Body of pancreas (tissue), 4 donors: ENCODE measurements at places on chromosomes 1 and 21.

DNA sequence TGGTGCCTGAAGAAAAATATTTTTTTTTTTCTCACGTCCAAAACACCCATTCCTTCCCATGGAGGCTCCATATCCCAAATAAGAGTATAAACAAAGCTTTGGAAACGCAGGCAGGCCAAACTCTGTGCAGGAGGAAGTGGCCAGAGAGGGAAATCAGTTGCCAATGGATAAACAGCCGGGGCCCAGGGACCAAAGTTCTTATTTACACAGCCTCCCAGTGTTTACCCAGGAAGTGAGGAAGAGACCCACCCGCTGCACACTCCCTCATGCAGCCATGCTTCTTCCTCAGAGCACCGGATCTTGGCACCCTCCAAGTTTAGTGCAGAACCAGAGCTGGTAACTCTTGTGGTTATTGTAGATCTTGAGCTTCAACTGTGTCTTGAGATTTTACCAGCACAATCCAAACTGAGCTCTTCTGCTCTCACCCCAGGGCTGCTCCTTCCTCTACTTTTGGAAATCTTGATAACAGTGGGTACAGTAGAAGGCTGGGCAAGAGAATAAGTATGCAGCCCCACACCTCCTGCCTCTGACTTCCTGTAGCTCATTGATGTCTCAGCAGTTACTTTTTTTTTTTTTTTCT is 14.2 kb downstream of the MARCKSL1 start:
- H3K4me1 ChIP-seq, result peaks cover 23% of the 10 kb centered on the region
- no peaks in the 10 kb centered on the region for H3K27me3 ChIP-seq
- peak overlapping the region; percentile 73 for H3K27ac ChIP-seq
- no peaks in the 10 kb centered on the region for H3K36me3 ChIP-seq
- peak; percentile 86 for DNase-seq
- no peak overlapping the region for H3K4me3 ChIP-seq

DNA sequence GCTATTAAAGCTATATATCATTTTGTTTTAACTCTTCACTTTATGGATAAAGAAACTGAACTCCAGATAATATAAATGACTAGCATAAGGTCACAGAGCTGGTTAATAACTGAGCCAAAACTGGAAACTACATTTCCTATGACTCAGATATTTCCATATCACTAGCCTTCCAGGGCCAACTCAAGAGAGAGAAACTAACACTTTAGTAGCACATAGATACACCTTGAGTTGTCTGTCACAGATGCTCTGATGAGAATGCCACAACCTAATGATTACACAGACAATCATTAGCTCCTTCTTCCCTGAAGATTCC is 40.7 kb downstream of the NME7 start:
- H3K4me3 ChIP-seq, result no peak overlapping the region
- no peak for DNase-seq
- H3K36me3 ChIP-seq, result no peaks in the 10 kb centered on the region
- H3K27ac ChIP-seq, result no peak overlapping the region
- H3K4me1 ChIP-seq, result peaks cover 4% of the 10 kb centered on the region

DNA sequence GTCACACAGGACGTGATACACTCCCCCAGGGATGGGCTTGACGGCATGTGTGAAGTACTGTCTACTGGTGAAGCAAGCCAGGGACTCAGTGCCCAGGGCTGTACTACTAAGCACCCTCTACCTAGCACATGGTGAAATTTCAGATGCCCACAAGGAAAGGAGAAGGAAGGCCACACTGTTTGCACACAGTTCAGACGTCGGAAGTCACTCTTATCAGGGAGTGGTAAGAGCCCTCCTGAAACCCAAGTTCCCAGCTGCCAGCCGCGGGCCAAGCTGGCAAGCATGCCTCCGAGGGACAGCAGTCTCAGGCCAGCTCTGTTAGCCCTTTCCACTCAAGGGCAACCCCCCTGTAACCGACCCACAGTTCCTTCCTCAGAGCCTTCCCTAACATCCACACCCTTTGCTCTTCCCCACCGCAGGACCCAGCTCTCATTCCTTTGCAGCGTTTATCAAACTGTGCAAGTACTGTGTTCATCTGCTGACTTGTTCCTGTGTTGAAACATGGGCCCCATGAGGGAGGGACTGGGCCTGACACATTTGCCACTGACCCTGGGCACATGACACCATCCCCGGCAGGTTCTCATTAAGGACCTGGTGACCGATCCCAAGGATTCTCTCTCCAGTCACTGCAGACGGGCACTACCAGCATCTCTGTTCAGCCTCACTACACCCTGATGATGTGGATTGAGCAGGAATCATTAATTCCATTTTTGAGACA is 58.5 kb downstream of the SLC66A1 start:
- H3K27ac ChIP-seq, result no peak overlapping the region
- H3K36me3 ChIP-seq, result no peaks in the 10 kb centered on the region
- no peaks in the 10 kb centered on the region for H3K4me1 ChIP-seq
- no peak for DNase-seq

GRCh38 chr1:21027805-21028204 is 148.9 kb downstream of the EIF4G3 start:
- no peak for DNase-seq
- no peaks in the 10 kb centered on the region for H3K27me3 ChIP-seq
- no peak overlapping the region for H3K27ac ChIP-seq
- peaks cover 8% of the 10 kb centered on the region for H3K4me1 ChIP-seq
- no peaks in the 10 kb centered on the region for H3K36me3 ChIP-seq
- H3K4me3 ChIP-seq, result no peak overlapping the region

GRCh38 chr1:172443666-172444453 is at the start of gene PIGC:
Gene PIGC (minus strand): TSS chr1:172444069. CDS start chr1:172442622, 1,447 bp downstream.
- peaks cover 22% of the 10 kb centered on the region for H3K4me1 ChIP-seq
- H3K4me3 ChIP-seq, result peak within 1 kb of the TSS; percentile 60
- H3K27me3 ChIP-seq, result no peaks in the 10 kb centered on the region
- H3K36me3 ChIP-seq, result no peaks in the 10 kb centered on the region
- DNase-seq, result peak; percentile 91

DNA sequence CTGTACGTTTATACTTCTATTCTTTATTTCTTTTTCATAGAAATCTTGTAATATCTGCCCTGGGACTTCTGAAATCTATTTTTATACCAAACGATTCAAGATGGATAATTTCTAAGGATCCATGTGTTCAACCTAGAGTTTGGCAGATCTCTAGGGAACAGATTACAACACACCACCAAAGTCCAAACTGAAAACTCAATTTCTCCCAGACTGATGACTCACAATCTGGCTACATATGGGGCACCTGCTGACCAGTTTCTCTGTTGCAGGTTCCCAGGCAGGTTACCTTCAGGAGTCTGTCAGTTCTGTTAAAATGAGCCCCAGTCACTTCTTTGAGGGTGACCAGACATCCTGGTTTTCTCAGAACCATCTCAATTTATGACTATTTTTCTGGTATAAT is 439.4 kb downstream of the GPATCH2 start:
- no peaks in the 10 kb centered on the region for H3K4me1 ChIP-seq
- no peak for DNase-seq
- no peak overlapping the region for H3K27ac ChIP-seq
- no peaks in the 10 kb centered on the region for H3K36me3 ChIP-seq

DNA sequence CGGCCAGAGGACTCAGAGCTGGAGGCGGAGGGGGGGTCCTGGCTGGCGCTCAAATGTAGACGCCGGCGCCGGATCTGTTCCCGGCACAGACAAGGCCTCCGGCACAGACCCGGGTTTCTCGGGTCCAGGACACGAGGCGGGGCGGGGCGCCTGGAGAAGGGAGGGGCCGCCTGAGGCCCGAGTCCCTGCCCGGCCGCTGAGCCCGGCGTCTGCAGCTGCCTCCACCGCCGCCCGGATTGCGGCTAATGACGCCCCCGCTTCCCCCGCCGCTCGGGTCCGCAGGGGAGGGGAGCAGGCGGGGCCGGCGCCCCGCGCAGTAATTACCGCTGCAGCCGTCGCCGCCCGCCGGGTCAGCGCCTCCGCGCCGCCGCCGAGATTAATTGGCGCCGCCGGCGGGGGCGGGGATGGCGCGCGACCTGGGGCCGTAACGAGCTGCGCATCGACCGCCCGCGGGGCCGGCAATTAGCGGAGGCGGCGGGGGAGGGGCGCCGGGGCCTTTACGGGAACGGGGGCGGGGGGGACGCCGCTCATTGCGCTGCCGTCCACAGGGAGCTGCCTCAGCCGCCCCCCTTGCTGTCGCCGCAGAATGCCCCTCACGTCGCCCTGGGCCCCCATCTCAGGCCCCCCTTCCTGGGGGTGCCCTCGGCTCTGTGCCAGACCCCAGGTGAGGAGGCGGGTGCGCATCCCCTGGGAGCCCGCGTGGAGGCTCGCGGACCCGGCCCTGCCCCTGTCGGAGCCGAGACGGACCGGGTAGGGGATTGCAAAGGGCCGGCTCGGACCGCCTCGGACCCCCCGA is 17.3 kb downstream of the NOC2L start:
- H3K4me1 ChIP-seq, result peaks cover 39% of the 10 kb centered on the region
- H3K4me3 ChIP-seq, result no peak overlapping the region
- H3K27me3 ChIP-seq, result peaks cover 26% of the 10 kb centered on the region

GRCh38 chr21:31548688-31549087 is 110.8 kb upstream of the SOD1 start:
- no peaks in the 10 kb centered on the region for H3K36me3 ChIP-seq
- no peaks in the 10 kb centered on the region for H3K4me1 ChIP-seq
- H3K27ac ChIP-seq, result no peak overlapping the region
- DNase-seq, result no peak
- H3K27me3 ChIP-seq, result no peaks in the 10 kb centered on the region

GRCh38 chr1:118859999-118860398 is 128.1 kb downstream of the TBX15 start:
- no peak for DNase-seq
- H3K27me3 ChIP-seq, result no peaks in the 10 kb centered on the region
- no peak overlapping the region for H3K4me3 ChIP-seq
- H3K27ac ChIP-seq, result no peak overlapping the region
- no peaks in the 10 kb centered on the region for H3K36me3 ChIP-seq

GRCh38 chr21:24716281-24716918 is 890.9 kb downstream of the MRPL39 start:
- no peaks in the 10 kb centered on the region for H3K36me3 ChIP-seq
- no peak for DNase-seq
- no peak overlapping the region for H3K4me3 ChIP-seq
- H3K27ac ChIP-seq, result no peak overlapping the region
- H3K27me3 ChIP-seq, result no peaks in the 10 kb centered on the region

- H3K27ac ChIP-seq, result no peak overlapping the region
- H3K4me3 ChIP-seq, result no peak overlapping the region
- no peaks in the 10 kb centered on the region for H3K36me3 ChIP-seq
- peaks cover 27% of the 10 kb centered on the region for H3K27me3 ChIP-seq
- DNase-seq, result no peak
- H3K4me1 ChIP-seq, result peaks cover 38% of the 10 kb centered on the region
Measured at GRCh38 chr1:1351511-1352427, 2.6 kb upstream of the DVL1 start.

DNA sequence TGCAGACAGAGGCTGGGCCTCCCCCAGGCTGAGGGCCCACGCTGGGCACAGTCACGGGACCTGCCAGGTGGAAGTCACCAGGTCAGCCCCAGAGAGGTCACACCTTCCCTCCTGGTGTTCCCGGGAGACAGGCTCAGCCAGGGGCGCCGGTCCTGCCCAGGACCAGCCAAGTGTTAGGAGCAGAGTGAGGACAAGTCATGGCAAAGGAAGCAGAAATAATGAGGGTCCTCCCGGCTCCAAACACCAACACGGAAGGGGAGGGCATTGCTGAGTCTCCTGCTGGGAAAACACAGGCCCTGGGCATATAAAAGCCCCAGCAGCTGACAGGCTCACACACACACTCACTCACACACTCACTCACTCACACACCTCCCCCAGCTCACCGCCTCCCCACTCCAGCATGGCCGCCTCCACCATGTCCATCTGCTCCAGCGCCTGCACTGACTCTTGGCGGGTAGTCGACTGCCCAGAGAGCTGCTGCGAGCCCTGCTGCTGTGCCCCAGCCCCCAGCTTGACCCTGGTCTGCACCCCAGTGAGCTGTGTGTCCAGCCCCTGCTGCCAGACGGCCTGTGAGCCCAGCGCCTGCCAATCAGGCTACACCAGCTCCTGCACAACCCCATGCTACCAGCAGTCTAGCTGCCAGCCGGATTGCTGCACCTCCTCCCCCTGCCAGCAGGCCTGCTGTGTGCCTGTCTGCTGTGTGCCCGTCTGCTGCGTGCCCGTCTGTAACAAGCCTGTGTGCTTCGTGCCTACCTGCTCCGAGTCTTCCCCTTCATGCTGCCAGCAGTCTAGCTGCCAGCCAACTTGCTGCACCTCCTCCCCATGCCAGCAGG is at the start of gene KRTAP10-10:
Gene KRTAP10-10 (plus strand): TSS at position 339 of the 833 bp plus-strand sequence. CDS start 62 bp downstream, at position 401.
- DNase-seq, result no peak
- H3K27me3 ChIP-seq, result no peaks in the 10 kb centered on the region
- no peak within 1 kb of the TSS for H3K27ac ChIP-seq
- H3K4me3 ChIP-seq, result no peak within 1 kb of the TSS
- H3K4me1 ChIP-seq, result no peaks in the 10 kb centered on the region
- no peaks in the 10 kb centered on the region for H3K36me3 ChIP-seq

DNA sequence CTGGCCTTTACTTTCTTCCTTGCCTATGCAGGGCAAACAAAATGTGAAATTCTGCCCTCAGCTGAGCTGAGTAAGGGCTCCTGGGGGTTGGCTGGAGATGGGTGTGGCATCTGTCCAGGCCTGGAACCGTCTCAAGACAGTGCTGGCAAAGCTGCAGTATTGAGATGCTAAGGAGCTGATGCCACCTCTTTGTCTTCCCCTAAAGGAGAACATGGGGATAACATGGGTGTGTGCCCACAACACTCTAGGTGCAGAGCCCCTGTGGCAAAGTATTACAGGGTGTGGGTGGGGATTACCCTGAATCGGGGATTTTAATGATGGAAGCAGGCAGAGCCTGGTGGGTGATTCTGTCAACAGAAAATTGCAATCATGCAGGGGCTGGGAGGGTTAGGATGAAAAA is 2.5 kb upstream of the ST3GAL3 start:
- H3K27ac ChIP-seq, result no peak overlapping the region
- H3K4me1 ChIP-seq, result peaks cover 19% of the 10 kb centered on the region
- peaks cover 20% of the 10 kb centered on the region for H3K36me3 ChIP-seq
- no peak overlapping the region for H3K4me3 ChIP-seq
- H3K27me3 ChIP-seq, result no peaks in the 10 kb centered on the region
- no peak for DNase-seq
